NCI-H1105 treated with DMSO at 0.1 percent for 48 hours (cell line): ENCODE measurements at places on chromosomes 4 and X.

DNA sequence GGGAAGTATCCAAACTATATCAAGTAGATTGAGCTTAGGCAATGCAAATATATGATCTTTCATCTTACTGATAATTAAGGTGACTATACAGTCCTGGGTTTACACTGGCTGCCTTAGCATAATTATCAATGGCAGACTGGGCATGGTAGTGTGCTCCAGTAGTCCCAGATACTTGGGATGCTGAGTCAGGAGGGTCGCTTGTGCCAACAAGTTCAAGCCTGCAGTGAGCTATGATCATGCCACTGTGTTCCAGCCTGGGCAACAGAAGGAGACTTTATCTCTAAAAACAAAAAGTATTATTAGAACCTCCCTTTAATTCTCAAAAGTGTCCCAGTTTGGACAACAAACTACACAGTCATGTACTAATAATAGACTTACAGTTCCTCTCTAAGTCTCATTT is 99.4 kb upstream of the RASGEF1B start:
- DNase-seq = no peak

DNA sequence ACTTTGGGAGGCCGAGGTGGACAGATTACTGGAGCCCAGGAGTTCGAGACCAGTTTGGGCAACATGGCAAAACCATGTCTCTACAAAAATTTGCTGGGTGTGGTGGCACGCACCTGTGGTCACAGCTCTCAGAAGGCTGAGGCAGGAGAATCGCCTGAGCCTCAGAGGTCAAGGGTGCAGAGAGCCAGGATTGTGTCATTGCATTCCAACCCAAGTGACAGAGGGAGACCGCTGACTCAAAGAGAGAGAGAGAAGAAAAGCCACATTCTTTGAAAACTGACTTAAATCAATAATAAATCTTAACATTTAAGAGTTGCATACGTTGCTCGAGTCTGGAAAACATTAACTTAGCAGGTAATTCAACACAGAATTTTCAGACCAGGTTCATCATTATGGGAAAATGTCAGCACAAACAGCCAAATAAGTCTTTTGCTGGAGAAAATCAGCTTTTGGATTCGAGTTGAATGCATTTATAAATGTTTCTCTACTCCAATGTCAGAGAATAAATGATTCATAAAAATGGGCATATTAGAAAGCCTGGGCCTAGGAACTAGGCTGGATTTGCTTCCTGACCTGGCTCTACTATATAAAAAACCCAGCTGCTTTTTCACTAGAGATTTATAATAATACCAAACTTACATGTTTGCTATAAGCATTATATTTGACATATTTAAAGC is 68.3 kb upstream of the RBPJ start:
- DNase-seq = no peak

DNA sequence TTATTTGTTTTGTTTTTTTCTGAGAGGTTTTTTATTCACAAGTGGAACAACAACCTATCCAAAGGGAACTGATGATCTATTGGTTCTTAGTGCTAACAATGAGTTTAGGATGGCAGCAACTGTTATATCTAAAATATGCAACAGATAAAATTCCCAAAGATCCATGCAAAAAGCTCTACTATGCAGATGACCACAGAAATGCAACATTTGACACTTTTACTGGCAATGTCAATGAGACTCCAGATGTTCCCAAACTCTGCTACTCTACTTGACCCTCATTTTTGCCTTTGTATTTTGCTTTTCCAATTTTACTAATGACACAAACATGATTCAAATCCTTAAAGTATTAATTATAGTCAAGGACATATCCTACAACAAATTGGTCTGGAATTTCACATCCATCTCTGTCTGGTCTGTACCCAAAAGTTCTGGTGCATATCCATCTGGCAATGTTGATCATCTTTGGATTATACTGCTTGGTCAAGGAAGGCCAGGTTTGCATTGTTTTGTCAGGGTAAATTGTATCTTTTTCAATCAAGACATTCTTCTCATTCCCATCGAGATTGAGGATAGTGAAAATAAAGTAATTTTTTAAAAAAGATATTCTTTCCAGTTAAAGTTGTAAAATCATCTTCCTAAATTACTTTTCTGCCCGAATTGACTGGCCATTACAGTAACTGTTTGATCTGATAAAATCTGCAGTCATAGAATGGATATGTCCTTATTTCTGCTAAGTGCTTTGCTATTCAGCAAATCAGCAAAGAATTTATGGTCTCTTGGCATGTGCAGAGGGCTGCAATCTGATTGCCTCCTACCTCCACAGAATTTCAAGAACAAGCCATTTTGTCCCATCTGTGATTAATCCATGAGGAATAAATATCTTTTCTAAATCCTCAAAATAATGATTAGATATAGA is 73.6 kb downstream of the FGFBP1 start:
- no peak for DNase-seq

DNA sequence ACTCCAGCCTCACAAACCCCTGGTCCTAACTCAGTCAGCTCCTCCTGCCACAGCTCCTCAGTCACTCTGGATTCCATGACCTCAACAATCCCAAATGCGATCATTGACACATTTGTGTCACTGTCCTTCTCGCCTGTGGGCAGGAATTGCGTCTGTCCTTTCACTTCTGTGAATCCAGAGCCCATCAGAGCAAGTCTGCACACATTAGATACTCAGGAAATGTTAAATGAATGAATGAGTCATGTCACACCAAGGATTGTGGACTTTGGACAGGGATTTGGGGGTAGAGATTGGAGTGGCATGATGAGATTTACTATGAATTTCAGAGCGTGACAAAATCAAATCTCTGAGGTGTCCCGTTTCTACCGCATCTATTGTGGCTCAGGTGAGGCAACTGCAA is 11.8 kb upstream of the CLDN24 start:
- no peak for DNase-seq

DNA sequence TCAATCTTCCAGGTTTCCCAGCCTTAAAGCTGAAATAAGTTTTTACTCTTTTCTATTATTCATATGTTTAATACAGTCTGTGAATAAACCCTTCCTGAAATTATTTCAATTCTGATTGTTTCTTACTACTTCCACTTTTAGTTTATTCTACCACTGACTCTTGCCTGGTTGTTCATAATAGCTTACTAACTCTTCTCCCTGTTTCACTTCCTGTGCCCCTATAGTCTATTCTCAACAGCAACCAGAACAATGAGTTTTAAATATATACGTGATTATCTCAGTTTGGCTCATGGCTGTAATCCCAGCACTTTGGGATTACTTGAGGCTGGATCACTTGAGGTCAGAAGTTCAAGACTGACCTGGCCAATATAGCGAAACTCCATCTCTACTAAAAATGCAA is 408.0 kb upstream of the SPOCK3 start:
- no peak for DNase-seq

DNA sequence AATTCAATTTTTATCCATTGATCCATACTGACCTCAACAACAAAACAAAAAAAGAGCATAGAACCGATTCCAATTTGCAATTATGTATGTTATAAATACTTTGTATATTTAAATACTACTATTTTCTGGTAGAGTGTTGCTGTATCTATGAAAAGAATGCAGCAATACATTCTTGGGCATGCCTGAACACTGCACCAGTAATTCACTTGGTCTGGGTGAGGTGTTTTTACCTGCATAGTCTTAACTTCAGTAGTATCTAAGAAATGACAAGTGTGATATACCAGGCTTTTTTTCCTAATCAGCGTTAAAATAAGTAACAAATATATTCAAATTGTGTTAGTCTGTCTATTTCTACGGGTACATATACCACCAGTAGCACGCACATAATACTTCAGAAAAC is 120.2 kb downstream of the KLHL13 start:
- DNase-seq = no peak

GRCh38 chr4:184262901-184263300 is 45.2 kb upstream of the ENPP6 start:
- DNase-seq = no peak

GRCh38 chrX:101160001-101160400 is 59.6 kb upstream of the DRP2 start:
- no peak for DNase-seq

GRCh38 chr4:107408968-107409367 is 311.1 kb downstream of the PAPSS1 start:
- no peak for DNase-seq
